ENCODE measurements at places on chromosomes 12 and 14. TPM values are rescaled to one million over a fixed set of nuclear protein-coding genes. Genes with fewer than 3 reads are reported as not detected.

SERPINA10 gene
- total RNA-seq, result not detected

AHNAK2 gene
- not detected for total RNA-seq

IGFBP6 gene
- total RNA-seq, result 2.2 TPM

DNA sequence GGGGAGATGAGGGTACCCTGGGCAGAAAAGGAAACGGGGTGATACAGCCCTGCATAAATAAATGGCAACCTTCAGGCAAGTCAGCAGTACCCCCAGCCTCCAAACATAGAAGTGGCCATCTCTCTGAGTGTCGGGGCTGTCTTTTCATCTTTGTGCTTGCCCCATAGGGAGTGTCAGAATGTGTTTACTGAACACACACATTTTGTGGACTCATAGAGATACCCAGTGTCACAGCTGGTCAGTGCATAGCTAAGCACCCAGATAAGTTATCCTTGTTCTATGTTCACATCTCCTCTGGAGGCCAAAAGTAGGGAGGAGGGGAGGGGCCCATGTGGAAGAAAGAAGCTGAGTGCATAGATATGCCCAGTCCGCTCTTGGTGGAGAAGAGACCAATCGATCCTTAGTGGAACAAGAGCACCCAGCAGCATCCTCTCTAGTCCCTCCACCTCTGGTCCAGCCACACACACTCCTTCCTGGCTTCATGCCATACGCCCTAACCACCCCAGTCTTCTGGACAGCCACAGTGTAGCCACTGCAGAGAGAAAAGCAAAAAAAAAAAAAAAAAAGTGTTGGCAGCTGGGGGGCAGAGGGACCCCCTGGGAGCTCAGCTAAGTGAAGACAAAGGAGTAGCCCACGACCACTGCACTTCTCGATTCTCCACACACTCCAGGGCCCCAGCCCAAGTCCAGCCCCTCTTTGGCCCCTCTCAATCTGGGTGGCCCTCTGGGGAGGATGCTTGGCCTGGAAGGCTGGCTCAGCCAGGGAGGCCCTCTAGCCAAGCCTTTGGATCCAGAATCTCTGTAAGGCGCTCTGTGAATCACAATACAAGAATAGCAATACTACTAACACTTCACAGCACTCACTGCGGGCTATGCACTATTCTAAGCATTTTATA is 2.6 kb downstream of the ITGA7 start:
- no peak overlapping the region for H3K4me3 ChIP-seq
- H3K27ac ChIP-seq, result no peak overlapping the region
- DNase-seq, result no peak
- peaks cover 23% of the 10 kb centered on the region for H3K27me3 ChIP-seq
- H3K4me1 ChIP-seq, result peaks cover 12% of the 10 kb centered on the region
- H3K36me3 ChIP-seq, result no peaks in the 10 kb centered on the region

DNA sequence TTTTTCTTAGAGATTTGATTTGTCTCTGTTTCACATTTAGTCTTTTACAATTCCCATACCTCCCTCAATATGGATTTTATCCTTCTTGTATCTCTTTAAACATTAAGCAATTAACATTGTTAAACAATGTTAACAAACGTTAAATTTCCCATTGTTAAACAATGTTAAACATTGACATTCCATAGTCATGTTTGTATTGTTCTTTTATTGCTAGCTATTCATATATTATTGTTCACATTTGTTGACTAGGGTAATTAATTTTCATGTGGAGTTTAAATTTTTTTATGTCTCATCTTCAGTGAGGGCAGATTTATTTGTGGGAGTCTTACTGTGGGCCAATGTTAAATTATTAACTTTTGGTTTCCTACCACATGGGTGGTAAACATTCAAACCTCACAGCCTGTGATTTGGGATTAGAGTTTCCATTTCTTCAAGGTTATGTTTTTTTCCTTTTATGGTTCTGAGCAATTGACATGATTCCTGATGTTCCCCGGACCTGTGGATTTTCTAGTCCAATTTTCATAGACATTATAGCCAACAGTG is 294.3 kb downstream of the ALG10B start:
- no peaks in the 10 kb centered on the region for H3K36me3 ChIP-seq
- no peaks in the 10 kb centered on the region for H3K27me3 ChIP-seq
- H3K4me1 ChIP-seq, result no peaks in the 10 kb centered on the region
- H3K27ac ChIP-seq, result no peak overlapping the region

- DNase-seq, result no peak
- H3K4me1 ChIP-seq, result peaks cover 68% of the 10 kb centered on the region
- peaks cover 2% of the 10 kb centered on the region for H3K36me3 ChIP-seq
- H3K4me3 ChIP-seq, result peak overlapping the region; percentile 79
Observed at GRCh38 chr14:68815298-68816182, 22.7 kb upstream of the ZFP36L1 start.

- no peak overlapping the region for H3K27ac ChIP-seq
- H3K27me3 ChIP-seq, result no peaks in the 10 kb centered on the region
- H3K4me1 ChIP-seq, result no peaks in the 10 kb centered on the region
- H3K4me3 ChIP-seq, result no peak overlapping the region
- peaks cover 13% of the 10 kb centered on the region for H3K36me3 ChIP-seq
Observed at GRCh38 chr14:96284008-96284407, 28.0 kb downstream of the BDKRB1 start.

DNA sequence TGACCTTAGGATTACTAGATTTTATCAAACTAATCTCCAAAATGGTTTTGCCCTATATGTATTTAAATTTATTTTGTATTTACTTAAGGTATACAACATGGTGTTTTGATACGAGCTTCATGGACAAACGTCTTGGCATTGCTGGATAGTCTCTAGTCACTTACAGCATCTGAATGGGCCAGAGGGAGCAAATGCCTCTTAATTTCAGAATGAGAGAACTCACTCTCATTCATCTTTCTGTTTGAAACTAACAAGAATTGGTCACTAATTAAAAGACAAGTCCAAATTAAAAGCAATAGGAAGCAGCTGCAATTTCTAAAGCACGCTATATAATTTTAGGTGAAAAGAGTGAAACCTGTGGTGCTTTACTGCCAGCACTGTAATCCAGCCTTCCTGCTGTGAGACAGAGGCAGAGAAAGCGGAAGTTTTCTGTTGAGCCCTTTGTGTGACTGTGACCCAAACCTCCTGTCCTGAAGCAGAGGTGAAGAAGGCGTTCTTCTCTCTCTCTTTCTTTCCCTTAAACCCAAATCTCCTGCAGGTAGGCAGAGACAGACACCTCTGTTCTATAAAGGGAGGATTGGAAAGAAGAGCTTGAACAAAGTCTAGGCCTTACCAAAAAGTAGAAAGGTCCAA is 184.6 kb upstream of the NAV3 start:
- no peaks in the 10 kb centered on the region for H3K27me3 ChIP-seq
- no peak overlapping the region for H3K27ac ChIP-seq
- no peak for DNase-seq

DNA sequence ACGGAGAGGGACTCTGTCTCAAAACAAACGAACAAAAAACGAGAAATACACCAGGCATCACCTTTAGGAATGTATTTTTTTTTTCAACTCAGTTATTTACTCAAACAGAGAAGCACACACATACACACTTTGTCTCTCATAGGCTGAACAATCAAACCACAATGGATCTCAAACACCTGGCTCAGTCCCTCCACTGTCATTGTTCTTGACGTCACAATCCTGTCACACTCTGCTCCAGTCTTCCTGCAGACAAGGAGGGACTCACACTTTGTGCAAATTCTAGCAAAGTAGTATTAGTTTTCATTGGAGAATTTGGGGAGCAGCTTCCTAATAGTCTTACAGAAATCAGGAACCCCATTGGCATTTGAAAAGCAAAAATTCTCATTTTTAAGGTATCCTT is 727.8 kb downstream of the BCL11B start:
- peaks cover 7% of the 10 kb centered on the region for H3K36me3 ChIP-seq
- H3K4me3 ChIP-seq, result no peak overlapping the region
- no peak overlapping the region for H3K27ac ChIP-seq

- peak overlapping the region; percentile 99 for H3K27ac ChIP-seq
- no peaks in the 10 kb centered on the region for H3K27me3 ChIP-seq
- peaks cover 66% of the 10 kb centered on the region for H3K4me1 ChIP-seq
- peaks cover 6% of the 10 kb centered on the region for H3K36me3 ChIP-seq
- DNase-seq, result peak; percentile 42
Observed at GRCh38 chr14:52351233-52352060, 37.3 kb downstream of the PTGER2 start.

- peaks cover 92% of the 10 kb centered on the region for H3K4me1 ChIP-seq
- no peaks in the 10 kb centered on the region for H3K27me3 ChIP-seq
- DNase-seq, result no peak
- peaks cover 34% of the 10 kb centered on the region for H3K36me3 ChIP-seq
- H3K4me3 ChIP-seq, result no peak overlapping the region
Observed at GRCh38 chr14:68961781-68962584, 17.1 kb downstream of the ACTN1 start.

DNA sequence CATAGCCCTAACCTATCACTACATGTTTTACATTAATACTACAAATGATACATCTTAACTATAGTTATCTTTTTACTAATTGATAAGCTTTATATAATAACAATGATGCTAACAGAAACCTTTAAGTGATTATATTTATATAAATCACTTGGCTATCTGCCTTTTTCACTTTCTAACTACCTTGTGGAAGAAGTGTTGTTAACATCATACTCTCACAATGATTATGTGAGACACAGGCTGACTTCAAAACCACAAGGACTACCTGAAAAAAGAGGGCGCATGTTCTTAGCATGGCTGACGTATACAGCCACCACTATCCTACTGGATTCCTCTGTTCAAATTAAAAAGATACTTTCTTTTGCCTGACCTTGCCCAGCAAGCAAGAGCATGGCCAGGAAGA is 135.3 kb upstream of the SOX5 start:
- H3K36me3 ChIP-seq, result no peaks in the 10 kb centered on the region
- no peaks in the 10 kb centered on the region for H3K27me3 ChIP-seq
- DNase-seq, result no peak
- H3K4me3 ChIP-seq, result no peak overlapping the region
- no peaks in the 10 kb centered on the region for H3K4me1 ChIP-seq

DNA sequence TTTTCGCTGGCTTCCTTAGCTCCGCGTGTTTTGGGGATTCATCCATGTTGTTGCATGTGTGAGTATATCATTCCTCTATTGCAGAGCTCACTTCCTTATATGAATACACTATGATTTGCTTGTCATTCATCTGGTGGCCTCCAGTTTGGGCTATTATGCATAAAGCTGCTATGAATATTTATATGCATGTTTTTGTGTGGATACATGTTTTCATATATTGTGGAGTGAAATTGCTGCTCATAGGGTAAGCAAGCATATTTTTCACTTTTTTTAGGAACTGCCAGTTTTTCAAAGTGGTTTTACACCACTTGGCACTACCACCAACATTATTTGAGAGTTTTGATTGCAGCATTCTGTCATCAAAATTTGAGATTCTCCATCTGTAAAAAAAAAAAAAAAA is 190.0 kb downstream of the TMEM132C start:
- DNase-seq, result no peak
- H3K4me1 ChIP-seq, result no peaks in the 10 kb centered on the region
- no peak overlapping the region for H3K27ac ChIP-seq
- no peaks in the 10 kb centered on the region for H3K36me3 ChIP-seq
- H3K27me3 ChIP-seq, result no peaks in the 10 kb centered on the region

DNA sequence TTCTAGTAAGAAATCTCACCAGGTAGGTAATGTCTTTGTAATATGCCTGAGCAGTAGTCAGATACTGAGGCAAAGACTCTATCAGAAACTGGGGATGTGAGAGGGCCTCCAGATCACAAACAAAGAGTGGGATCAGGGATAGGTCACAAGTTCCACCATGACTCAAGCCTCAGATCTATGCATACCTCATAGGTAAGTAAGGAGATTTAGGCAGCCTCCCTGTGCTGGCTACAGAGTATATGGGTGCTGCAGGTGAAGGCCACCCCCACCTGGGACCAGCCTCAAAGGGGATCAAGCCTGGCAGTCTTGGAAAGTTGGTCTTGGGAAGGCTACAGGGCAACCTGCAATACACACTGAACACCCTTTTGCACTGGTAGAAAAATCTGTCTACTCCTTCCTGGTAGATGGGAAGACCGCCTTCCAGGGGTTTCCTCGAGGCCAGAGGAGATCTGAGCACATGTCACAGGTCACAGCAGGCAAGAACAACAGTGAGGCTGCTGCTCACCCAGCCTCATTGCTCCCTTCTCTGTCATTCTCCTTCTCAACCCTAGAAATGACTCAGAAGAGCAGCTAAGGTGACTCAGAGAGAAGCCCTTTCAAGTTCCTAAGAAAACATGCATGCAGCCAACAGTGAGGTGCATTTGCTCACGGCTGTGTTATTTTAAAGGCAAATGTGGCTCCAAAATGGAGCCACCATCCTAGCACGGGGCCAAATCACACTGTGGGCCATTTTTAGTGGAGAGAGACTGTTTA is 143.4 kb upstream of the CDKN3 start:
- peaks cover 5% of the 10 kb centered on the region for H3K4me1 ChIP-seq
- peaks cover 29% of the 10 kb centered on the region for H3K27me3 ChIP-seq
- H3K36me3 ChIP-seq, result no peaks in the 10 kb centered on the region
- no peak overlapping the region for H3K4me3 ChIP-seq

DNA sequence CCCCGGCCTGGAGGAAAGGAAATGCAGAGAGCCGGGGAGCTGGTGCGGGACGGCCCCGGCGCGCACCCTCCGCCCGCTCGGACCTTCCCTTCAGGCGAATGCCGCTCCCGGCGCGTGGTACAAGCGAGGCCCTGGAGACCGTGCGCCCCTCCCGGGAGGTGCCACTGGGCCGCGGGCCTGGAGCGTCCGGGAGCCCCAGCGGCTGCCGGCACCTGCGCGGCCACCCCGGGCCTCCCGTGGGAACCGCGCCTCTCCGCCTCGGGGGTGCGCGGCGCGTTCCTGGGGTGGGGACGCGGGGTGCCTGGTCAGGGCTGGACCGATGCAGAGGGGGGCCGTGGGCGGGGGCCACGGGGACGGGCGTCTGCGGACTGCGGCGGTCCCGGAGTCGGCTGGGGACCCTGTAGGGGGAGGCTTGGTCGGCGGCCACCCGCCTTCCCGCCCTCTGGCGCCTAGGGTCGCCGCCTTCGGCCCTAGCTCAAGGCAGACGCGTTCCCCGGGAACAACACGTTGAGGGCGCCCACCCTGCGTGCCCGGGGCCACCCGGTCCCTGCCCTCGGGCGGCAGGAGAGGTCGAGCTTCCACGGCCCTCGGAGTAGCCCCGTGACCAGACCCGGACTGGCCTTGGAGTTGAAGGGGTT is 599 bp downstream of the PAPLN start:
- DNase-seq, result peak; percentile 14
- peak overlapping the region; percentile 32 for H3K4me3 ChIP-seq
- no peak overlapping the region for H3K27ac ChIP-seq
- peaks cover 2% of the 10 kb centered on the region for H3K36me3 ChIP-seq
- H3K27me3 ChIP-seq, result peaks cover 87% of the 10 kb centered on the region
- peaks cover 15% of the 10 kb centered on the region for H3K4me1 ChIP-seq

DNA sequence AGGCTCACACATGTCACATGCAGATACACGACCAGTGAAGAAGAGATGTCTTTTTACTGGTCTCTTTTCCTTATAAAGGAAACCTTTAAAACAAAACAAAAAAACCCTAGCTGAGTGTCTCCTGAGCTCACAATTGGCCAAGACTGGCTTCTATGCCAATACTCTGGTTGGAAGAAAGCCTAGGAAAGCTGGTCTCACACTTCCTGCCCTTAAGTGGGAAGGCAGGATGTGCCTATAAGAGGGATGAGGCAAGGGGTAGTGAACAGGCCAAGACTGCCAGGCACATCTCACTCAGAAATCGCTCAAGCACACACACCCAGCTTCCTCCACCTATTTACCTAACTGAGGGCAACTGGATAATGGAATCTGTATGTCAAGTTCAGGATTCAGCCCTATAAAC is 50.0 kb downstream of the SOCS2 start:
- no peak overlapping the region for H3K4me3 ChIP-seq
- no peak for DNase-seq
- H3K36me3 ChIP-seq, result no peaks in the 10 kb centered on the region
- H3K4me1 ChIP-seq, result peaks cover 3% of the 10 kb centered on the region
- peaks cover 4% of the 10 kb centered on the region for H3K27me3 ChIP-seq
